Thymus (tissue), 14 donors: ENCODE measurements at places on chromosomes 3 and 15.
A peak's percentile ranks its signal among the peaks of the same experiment; 100 is the strongest.

DNA sequence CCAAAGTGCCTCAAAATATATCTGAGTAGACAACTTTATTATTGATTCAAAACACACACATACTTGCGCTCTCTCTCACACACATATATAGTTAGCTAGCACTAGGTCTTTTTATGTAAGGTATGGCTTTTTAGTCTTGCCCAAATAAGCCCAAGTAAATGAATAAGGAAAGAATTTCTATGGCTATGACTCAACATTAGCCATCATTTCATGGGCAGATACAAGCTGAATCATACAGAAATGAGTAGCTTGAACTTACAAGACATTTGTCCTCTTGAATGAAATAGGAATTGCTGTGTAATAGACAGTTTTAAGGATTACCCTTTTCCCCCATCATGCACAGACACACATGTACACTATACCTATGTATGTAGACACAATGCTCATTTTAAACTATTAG, 4.9 kb downstream of the CADPS start:
- H3K4me1 ChIP-seq = no peaks in the 10 kb centered on the region
- H3K36me3 ChIP-seq = no peaks in the 10 kb centered on the region
- DNase-seq = no peak

- H3K4me3 ChIP-seq = no peak overlapping the region
- H3K36me3 ChIP-seq = no peaks in the 10 kb centered on the region
- no peak for DNase-seq
- no peak overlapping the region for H3K27ac ChIP-seq
Observed at GRCh38 chr3:187661267-187661666, 8.9 kb downstream of the SST start.

- H3K4me3 ChIP-seq = no peak overlapping the region
- no peak overlapping the region for H3K27ac ChIP-seq
- H3K36me3 ChIP-seq = no peaks in the 10 kb centered on the region
- no peaks in the 10 kb centered on the region for H3K27me3 ChIP-seq
Observed at GRCh38 chr15:92228830-92229229, 164.9 kb upstream of the ST8SIA2 start.

DNA sequence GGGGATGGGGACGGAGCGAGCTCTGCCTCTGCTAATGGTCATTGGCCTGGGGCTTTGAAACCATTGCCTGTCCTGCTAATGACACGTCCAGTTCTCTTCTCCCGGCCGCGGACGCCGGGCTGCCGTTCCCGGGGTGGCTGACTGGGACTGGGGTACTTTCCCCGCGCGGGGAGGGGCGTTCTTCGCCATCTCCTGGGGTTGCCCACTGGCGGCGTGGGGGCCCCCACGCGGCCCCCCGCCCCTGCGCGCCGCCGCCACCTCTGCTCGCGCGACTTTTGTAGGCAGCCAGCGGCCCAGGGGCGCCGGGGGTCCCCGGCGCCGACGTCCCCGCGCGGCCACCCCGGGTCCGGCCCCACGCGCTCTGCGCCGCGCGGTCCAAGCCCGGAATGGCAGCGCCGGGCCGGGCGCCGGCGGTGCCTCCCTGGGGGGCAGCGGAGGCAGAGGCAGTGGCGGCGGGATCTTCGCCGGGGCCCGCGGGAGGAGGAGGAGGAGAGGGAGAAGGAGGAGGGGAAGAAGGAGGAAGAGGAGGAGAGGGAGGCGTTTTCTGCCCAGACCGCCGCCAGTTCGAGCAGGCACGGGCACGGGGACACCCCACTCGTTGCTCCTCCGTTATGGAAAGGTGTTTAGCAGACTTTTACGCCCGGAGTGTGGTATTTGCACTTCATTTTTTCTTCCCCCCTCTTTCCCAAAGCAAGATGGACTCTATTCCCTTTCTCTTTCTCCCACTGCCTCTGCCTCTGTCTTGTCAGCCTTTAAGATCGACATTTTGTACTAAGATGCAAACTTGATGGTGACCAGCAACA, 2.3 kb downstream of the BBX start:
- no peaks in the 10 kb centered on the region for H3K27me3 ChIP-seq
- peak; percentile 28 for DNase-seq
- no peaks in the 10 kb centered on the region for H3K36me3 ChIP-seq
- no peak overlapping the region for H3K27ac ChIP-seq

DNA sequence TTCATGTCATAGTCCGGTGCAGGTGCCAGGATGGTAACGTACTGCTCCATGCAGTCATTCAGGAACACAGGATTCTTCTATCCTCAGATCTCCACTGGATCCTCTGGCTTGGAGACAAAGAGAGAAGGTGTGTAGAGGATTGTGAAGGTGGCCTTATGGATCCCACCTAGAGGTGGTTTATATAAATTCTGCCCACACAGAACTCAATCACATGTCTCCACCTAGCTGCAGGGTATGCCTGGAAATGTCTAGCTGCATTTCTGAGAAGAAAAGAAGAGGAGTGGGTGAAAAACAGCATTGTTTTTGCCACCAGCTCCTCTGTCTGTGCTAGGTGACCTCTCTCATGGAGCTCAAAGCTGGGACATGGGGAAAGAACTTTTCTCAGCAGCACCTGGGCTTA, 478.7 kb downstream of the PDCD6IP start:
- H3K4me1 ChIP-seq = no peaks in the 10 kb centered on the region
- no peaks in the 10 kb centered on the region for H3K27me3 ChIP-seq
- DNase-seq = no peak
- no peak overlapping the region for H3K27ac ChIP-seq
- no peak overlapping the region for H3K4me3 ChIP-seq
- H3K36me3 ChIP-seq = no peaks in the 10 kb centered on the region

GRCh38 chr3:279325-279724, 82.8 kb downstream of the CHL1 start:
- H3K27me3 ChIP-seq = no peaks in the 10 kb centered on the region
- H3K27ac ChIP-seq = no peak overlapping the region
- no peak for DNase-seq
- no peaks in the 10 kb centered on the region for H3K4me1 ChIP-seq
- no peak overlapping the region for H3K4me3 ChIP-seq

- H3K4me3 ChIP-seq = no peak overlapping the region
- no peak overlapping the region for H3K27ac ChIP-seq
- peak; percentile 15 for DNase-seq
- H3K27me3 ChIP-seq = no peaks in the 10 kb centered on the region
Observed at GRCh38 chr15:35519541-35520149, 26.3 kb downstream of the DPH6 start.

- H3K36me3 ChIP-seq = peaks cover 6% of the 10 kb centered on the region
- no peak overlapping the region for H3K27ac ChIP-seq
- no peaks in the 10 kb centered on the region for H3K27me3 ChIP-seq
- H3K4me3 ChIP-seq = no peak overlapping the region
- H3K4me1 ChIP-seq = peaks cover 6% of the 10 kb centered on the region
- no peak for DNase-seq
Observed at GRCh38 chr3:20066850-20067617, 26.8 kb downstream of the KAT2B start.

- H3K27ac ChIP-seq = no peak overlapping the region
- H3K4me3 ChIP-seq = no peak overlapping the region
- DNase-seq = no peak
- H3K27me3 ChIP-seq = peaks cover 3% of the 10 kb centered on the region
Observed at GRCh38 chr15:62935300-62936081, 107.1 kb upstream of the TPM1 start.

GRCh38 chr3:130048726-130049125, 32.9 kb upstream of the ALG1L2 start:
- no peaks in the 10 kb centered on the region for H3K27me3 ChIP-seq
- no peaks in the 10 kb centered on the region for H3K4me1 ChIP-seq
- DNase-seq = no peak
- no peak overlapping the region for H3K27ac ChIP-seq
- no peaks in the 10 kb centered on the region for H3K36me3 ChIP-seq
- no peak overlapping the region for H3K4me3 ChIP-seq

DNA sequence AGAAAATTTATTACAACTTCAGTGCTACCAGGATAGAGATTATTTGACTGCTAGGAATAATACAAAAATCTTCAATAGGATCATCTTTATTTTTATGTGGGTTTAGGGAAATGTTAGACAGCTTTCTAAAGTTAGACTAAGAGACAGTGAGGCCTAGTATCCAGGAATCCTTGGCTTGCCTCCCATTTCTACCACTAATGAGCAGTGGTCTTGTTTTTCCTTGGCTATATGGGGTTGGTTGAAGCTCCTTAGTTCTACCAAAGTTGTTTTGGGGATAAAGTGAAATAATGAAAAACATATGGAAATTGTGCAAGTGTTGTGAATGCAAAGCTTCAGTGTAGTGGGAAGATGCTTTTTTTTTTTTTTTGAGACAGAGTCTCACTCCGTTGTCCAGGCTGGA, 16.8 kb downstream of the AP4E1 start:
- H3K4me3 ChIP-seq = no peak overlapping the region
- DNase-seq = no peak
- no peaks in the 10 kb centered on the region for H3K4me1 ChIP-seq
- H3K36me3 ChIP-seq = peaks cover 23% of the 10 kb centered on the region
- H3K27ac ChIP-seq = no peak overlapping the region

GRCh38 chr3:138371070-138371965, 22.9 kb downstream of the MRAS start:
- peaks cover 2% of the 10 kb centered on the region for H3K27me3 ChIP-seq
- no peak overlapping the region for H3K4me3 ChIP-seq
- no peaks in the 10 kb centered on the region for H3K36me3 ChIP-seq
- H3K27ac ChIP-seq = no peak overlapping the region
- no peak for DNase-seq

- peak overlapping the region; percentile 27 for H3K27ac ChIP-seq
- no peaks in the 10 kb centered on the region for H3K27me3 ChIP-seq
- no peaks in the 10 kb centered on the region for H3K4me1 ChIP-seq
- no peak for DNase-seq
Observed at GRCh38 chr15:56923174-56923591, 4.7 kb downstream of the TCF12 start.

- H3K4me1 ChIP-seq = peaks cover 57% of the 10 kb centered on the region
- peak within 1 kb of the TSS; percentile 76 for H3K27ac ChIP-seq
- peaks cover 6% of the 10 kb centered on the region for H3K36me3 ChIP-seq
- no peak for DNase-seq
Observed at GRCh38 chr3:129606636-129607390, at the start of gene PLXND1. Gene PLXND1, minus strand, starts transcription at chr3:129606676. Its CDS starts 37 bp downstream, at chr3:129606639.

DNA sequence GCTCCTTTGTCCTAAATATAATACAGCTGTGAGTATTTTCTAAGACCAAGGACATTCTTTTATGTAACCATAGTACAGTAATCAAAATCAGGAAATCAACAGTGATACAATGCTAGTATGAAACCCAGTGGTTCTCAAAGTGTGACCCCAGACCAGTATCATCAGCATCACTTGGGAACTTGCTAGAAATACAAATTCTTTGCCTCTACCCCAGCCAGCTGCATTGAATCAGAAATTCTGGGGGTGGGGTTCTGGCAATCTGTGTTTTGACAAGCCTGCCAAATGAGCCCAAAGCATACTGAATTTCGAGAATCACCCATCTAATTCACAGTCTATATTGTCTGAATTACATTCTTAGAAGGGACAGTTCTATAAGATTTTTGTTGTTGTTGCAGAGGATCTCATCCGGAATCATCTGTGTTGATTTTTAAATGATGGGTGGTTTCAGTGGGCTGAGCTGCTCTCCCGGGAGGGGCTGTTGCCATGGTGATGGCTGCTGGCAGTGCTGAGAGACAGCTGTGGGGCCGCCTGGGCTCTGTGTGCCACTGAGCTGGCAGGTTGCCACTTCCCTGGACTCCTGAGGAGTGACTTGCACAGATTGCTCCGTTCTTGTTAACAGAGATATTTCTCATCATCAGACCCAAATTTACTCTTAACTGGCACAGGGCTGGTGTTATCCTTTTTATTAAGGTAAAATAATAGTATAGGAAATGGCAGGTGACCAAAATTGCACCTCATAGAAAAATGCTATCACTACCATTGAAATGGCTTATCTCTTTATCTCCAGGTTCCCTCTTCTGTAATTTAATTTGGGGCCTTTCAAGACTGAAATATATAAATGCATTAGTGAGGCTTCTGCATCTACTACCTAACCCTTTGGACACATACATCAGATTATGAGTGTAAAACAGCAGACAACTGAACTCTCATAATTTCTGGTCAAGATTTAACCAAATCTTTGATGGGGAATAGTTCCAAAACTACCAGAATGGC, 56.5 kb downstream of the NEK11 start:
- no peaks in the 10 kb centered on the region for H3K36me3 ChIP-seq
- no peak for DNase-seq
- no peak overlapping the region for H3K27ac ChIP-seq

- no peaks in the 10 kb centered on the region for H3K4me1 ChIP-seq
- no peak for DNase-seq
Observed at GRCh38 chr15:51129535-51130188, 35.0 kb upstream of the TNFAIP8L3 start.

DNA sequence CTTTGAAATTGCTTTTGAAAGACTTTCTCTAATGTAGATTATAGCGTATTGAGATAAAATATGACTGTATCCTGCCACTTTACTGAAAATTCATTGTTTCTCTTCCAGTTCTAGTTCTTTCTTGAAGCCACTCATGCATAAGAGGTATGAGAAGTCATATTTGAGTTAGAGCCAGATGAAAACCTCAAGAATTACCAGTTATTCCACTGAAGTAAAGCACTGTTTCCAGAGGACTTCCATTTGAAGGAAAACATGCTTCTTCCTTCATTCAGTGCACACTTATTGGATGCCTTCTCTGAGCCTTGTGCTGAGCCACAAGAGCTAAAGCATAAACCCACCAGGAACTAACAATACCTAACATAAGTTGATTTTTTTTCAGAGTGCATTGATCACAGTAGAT, 513.4 kb downstream of the ZNF385D start:
- no peak overlapping the region for H3K27ac ChIP-seq
- no peak for DNase-seq
- H3K4me1 ChIP-seq = no peaks in the 10 kb centered on the region
- no peaks in the 10 kb centered on the region for H3K27me3 ChIP-seq
- H3K4me3 ChIP-seq = no peak overlapping the region

- H3K4me3 ChIP-seq = no peak overlapping the region
- DNase-seq = no peak
- H3K27me3 ChIP-seq = no peaks in the 10 kb centered on the region
- no peaks in the 10 kb centered on the region for H3K36me3 ChIP-seq
- no peak overlapping the region for H3K27ac ChIP-seq
Observed at GRCh38 chr15:48609486-48609885, 36.0 kb downstream of the FBN1 start.

GRCh38 chr3:79467721-79468120, 300.1 kb downstream of the ROBO1 start:
- H3K4me1 ChIP-seq = no peaks in the 10 kb centered on the region
- H3K27me3 ChIP-seq = no peaks in the 10 kb centered on the region
- DNase-seq = no peak
- no peak overlapping the region for H3K27ac ChIP-seq

DNA sequence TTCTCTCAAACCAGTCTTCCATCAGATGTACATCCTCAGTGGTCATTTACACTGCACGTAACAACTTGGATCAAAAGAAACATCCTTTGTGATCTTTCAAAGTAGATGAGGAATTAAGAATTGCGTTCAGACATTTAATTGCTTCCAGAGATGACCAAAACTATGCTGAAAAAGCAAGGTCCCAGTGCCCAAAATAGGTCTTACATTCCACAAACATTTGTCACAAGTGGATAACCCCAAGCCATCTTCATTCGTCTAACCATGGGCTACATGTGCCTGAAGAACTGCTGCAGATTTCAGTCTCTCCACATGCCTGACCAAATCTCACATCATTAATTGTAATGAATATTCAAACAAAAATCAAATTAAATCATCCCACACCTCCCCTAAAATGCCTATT, 273.6 kb downstream of the SHOX2 start:
- no peaks in the 10 kb centered on the region for H3K36me3 ChIP-seq
- DNase-seq = no peak
- H3K4me3 ChIP-seq = no peak overlapping the region
- no peaks in the 10 kb centered on the region for H3K4me1 ChIP-seq
- no peak overlapping the region for H3K27ac ChIP-seq
- no peaks in the 10 kb centered on the region for H3K27me3 ChIP-seq

- no peak for DNase-seq
- H3K36me3 ChIP-seq = no peaks in the 10 kb centered on the region
- peak overlapping the region; percentile 8 for H3K27ac ChIP-seq
Observed at GRCh38 chr3:175335229-175335628, 476.1 kb downstream of the NAALADL2 start.
